Renal pelvis (tissue), 12 donors: ENCODE measurements at places on chromosomes 2 and 18. TPM values are rescaled to one million over a fixed set of nuclear protein-coding genes. Genes with fewer than 3 reads are reported as not detected.

Gene POTEI
- 0.16 TPM for polyA plus RNA-seq

Gene PLGLB1
- 19.8 TPM for polyA plus RNA-seq

Gene CRYGD
- polyA plus RNA-seq = not detected

Gene NFU1
- 58.8 TPM for polyA plus RNA-seq

Gene APCDD1
- polyA plus RNA-seq = 123 TPM

Gene REEP1
- 3.5 TPM for polyA plus RNA-seq

Gene MAP3K20
- polyA plus RNA-seq = 22.9 TPM

Gene SNORC
- 3.6 TPM for polyA plus RNA-seq

Gene PARD3B
- polyA plus RNA-seq = 37.3 TPM

Gene INO80B
- 38.9 TPM for polyA plus RNA-seq

Gene ARL5A
- 37.3 TPM for polyA plus RNA-seq

DNA sequence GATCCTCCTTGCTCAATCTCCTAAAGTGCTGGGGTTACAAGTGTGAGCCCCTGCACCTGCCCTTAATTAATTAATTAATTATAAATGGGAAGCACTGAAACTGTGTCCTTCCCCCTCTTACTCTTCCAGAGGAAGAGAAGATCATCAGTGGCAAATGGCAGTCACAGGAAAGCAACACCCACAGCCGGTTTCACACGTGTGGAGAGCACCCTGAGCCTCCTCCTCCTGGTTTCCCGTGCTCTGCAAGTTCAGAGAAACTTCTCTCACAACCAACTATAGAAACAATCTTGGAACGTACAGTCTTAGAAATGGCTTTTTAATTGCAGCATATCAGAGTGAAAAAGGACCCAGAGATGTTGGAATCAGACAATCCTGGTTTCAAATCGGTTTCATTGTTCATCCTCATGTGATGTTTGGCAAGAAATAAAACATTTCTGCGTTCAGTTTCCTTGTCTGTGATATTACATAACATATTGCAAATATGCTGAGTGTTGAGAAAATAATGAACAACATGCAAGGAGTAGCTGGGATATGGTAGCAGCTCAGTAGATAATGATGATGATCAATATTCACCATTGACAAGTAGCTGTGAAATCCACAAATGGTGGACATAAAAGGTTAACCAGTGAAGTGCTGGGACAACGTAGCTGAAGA lies 141.0 kb upstream of the KCTD1 start:
- DNase-seq = no peak

- no peak for DNase-seq
Measured at GRCh38 chr2:98709535-98709934, 21.4 kb downstream of the MGAT4A start.

DNA sequence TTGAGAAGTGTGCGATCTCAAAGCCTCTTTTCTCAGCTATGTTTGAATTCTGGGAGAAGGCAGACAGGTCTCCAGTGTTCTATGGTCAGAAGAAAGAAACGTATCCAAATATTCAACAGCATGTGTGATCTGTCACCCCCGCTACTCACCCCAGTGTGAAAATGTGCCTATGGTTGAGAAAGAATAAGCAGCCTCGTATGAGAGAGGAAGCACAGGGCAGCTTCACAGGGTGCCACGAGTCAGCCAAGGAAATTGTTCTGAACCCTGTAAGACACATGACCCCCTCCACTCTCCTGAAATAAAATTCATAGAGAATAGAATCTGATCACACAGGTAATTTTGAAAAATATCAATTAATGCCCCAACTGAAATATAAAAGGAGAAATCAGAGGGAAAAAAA lies 8.0 kb upstream of the SF3B1 start:
- no peak for DNase-seq

- no peak for DNase-seq
Measured at GRCh38 chr2:64837925-64838641, 151.1 kb upstream of the SLC1A4 start.

DNA sequence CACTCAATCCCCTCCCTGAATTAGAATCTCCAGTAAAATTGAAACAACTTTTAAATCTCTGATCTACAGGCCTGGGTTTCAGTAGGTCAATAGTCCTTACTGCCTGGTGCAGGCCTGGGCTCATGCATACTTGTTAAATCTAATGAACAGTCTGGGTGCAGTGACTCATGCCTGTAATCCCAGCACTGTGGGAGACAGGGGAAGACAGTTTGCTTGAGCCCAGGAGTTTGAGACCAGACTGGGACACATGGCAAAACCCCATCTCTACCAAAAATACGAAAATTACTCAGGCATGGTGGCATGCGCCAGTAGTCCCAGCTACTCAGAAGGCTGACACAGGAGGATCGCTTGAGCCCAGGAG lies 94.7 kb upstream of the SP3 start:
- DNase-seq = no peak

GRCh38 chr2:134406736-134407135 lies 152.9 kb downstream of the MGAT5 start:
- DNase-seq = no peak

GRCh38 chr18:35236571-35237363 lies 4.1 kb upstream of the ZNF397 start:
- no peak for DNase-seq

- no peak for DNase-seq
Measured at GRCh38 chr2:148638543-148638942, 6.0 kb upstream of the EPC2 start.

- DNase-seq = no peak
Measured at GRCh38 chr2:105933906-105934305, 189.2 kb downstream of the NCK2 start.

- no peak for DNase-seq
Measured at GRCh38 chr18:35337286-35337685, 6.9 kb downstream of the ZNF24 start.

GRCh38 chr2:54561010-54561409 lies 104.9 kb downstream of the SPTBN1 start:
- DNase-seq = no peak

GRCh38 chr2:218371983-218372350 lies 10.1 kb upstream of the SLC11A1 start:
- DNase-seq = no peak

DNA sequence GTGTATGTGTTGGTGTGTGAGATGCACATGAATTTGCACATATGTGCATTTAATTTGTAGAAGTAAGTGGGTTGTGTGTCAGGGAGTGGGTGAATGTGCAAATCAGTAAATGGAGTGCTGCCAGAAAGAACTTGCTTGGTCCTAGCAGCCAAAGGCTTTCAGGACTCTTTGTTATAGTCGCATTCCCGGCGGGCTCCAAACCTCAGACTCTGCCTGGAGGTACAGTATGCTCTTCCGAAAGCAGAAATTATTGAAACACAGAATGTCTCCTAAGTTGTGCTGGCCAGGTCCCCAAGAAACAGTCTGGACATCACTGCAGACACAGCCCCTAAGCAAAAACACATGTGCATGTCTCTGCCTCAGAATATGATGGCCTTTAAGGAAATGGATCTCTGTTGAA lies 232.4 kb downstream of the INSIG2 start:
- DNase-seq = no peak

GRCh38 chr2:127541809-127542208 lies 6.3 kb downstream of the MYO7B start:
- no peak for DNase-seq

DNA sequence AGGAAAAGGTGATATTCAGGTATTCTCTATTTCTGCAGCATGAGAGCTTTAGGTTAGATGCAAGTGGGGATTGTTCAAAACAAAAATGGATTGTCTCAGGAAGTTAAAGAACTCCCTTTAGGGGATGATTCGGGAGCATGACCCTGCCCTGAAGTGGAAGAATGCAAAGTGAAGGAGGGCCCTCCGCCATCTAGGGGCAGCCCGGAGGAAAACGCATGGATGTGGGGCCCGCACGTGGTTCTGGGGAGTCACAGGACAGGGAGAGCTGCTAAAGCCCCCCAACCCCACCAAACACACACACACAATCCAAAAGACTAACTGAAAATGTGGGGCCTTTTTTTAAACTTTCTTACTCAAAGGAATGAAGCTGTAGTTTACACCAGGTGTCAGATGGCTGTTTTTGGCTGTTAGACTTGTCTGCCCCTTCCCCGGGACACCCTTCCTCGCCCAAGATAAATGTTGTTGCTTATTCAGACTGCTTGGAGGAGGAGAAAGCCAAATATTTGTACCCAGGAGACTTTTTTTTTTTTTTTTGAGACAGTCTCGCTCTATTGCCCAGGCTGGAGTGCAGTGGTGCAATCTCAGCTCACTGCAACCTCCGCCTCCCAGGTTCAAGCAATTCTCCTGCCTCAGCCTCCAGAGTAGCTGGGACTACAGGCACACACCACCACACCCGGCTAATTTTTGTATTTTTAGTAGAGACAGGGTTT lies 78.8 kb downstream of the HNRNPLL start:
- DNase-seq = no peak

GRCh38 chr2:236828820-236829219 lies 256.9 kb upstream of the COPS8 start:
- DNase-seq = no peak

GRCh38 chr2:72864500-72864899 lies 22.7 kb upstream of the SPR start:
- DNase-seq = no peak

- no peak for DNase-seq
Measured at GRCh38 chr2:26636935-26637334, 4.2 kb downstream of the CIB4 start.

DNA sequence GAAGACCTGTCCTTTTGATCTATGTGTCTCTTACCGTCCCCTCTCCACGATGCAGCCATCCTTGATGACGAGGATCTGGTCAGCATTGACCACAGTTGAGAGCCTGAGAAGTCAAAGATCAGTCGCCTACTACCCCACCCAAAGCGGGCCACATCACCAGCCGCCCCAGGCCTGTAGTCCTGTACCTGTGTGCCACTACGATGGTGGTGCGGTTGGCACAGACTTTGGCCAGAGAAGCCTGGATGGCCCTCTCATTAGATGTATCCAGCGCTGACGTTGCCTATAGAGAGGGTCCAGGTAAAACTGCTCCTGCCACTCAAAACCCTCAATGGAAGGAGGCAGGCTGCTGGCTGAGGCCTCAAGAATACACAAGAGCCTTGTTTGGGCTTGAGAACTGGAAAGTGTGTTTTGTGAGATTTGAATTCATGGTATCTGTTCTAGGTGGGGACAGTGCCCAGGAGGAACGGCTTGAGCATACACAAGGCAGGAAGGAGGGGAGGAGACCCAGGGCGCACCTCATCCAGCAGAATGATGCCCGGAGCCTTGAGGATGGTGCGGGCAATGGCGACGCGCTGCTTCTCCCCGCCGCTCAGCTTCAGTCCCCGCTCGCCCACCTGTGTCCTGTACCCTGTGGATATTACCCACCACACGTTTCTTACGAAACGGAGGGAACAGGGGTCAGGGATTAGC lies 3.8 kb downstream of the ZFAND2B start:
- DNase-seq = no peak

DNA sequence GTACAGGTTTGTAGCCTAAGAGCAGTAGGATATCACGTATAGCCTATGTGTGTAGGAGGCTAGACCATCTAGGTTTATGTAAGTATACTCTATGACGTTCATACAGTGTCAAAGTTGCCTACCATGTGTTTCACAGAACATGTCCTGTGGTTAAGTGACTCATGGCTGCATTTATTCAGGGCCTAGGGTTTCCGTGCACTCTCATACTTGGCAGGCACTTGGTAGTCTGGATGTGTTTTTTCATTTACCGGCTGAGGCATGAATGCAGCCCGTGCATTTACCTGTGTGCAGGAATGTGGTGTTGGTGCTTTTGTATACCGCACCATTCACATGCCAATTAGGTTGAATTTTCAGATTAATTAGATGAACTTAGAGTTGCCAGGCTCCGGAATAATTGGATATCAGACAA lies 43.4 kb downstream of the MYL12B start:
- no peak for DNase-seq

DNA sequence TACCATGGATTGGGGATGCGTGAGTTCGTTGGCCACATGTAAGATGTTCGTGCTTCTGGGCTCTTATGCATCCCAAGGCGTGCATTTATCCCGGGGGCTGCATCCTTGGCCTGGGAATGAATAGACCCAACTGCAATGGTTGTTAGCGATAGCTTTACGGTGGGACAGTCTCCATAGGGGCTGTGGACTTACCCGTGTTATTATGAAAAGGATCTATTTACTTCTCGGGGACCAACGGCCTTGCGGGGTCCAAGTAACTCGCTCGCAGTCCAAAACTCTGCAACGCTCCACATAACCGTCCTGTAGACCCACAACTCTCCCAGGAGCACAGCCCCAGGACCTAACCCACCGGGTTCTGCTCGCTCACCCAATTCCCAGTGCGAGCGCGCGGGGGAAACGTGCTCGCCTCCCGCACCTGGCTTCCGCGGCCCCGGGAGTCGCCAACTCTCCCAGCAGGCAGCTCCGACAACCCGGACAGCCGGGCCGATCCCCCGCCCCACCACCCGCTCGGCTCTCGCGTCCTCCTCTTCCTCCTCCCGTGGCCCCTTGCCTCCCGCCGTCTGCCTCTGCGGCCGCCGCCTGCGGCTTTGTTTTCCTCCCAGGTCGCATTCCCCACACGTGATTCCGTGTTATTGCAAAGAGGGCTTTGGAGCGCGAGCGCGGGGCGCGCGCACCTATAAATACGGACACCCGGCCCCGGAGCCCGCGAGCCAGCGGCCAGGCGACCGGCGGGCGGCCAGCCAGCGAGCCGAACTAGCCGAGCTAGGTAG lies at the start of gene CABLES1:
CABLES1 (plus strand) TSS at position 706 of the 770 bp plus-strand sequence. CDS start 278 bp downstream, outside the sequence.
- no peak for DNase-seq
